HCEC 1CT (cell line): ENCODE measurements at places on chromosomes 2 and 18.

- DNase-seq, result peak; percentile 89
Observed at GRCh38 chr2:10283106-10284062, 19.3 kb upstream of the HPCAL1 start.

DNA sequence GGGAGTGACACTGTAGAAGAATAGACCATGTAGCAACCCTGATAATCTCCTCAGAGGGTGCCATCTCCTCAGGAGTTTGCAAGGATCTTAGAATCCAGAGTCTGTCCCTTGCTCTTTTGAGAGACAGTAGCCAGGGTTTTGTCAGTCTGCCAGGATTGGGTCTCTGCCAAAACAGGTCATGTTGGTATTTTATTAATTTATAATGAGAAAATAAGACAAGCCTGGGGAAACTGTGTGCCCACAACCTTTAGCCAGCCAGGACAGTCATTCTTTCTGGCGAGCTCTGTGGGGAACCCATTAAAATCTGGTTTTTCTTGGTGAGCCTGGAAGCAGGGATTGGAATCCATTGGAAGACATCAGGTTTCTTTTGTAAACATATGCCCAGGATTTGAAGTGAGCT is 78.6 kb downstream of the PTPRM start:
- no peak for DNase-seq

- no peak for DNase-seq
Observed at GRCh38 chr2:236015171-236015570, 153.0 kb downstream of the GBX2 start.

DNA sequence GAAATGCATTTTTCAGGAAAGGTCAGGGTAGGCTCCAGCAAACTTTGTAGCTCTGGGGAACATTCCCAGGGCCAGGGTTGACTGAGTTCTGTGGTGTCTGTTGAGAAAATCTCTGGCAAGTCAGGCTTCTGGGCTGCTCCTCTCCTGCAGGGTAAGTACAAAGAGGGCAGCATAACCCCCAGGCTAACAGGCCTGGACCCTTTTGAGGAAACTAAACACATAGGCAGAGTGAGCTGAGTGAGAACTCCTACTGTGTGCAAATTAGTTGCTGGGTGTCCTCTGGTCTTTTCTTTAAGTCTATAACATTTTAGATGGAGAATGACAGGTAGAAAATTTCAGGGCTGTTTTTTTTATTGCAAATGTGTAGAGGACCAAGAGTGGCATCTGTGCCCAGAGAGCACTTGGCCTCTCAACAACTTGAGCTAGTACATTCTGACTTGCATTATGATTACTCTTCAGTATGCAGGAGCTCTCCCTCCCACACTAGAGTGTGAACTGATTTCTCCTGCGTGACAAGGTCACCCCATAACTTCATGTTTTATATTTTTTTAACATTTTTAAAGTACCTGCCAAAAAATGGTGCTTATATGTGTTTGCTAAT is 49.9 kb downstream of the GPR39 start:
- DNase-seq, result no peak

GRCh38 chr2:129376426-129377077 is 602.9 kb upstream of the RAB6C start:
- DNase-seq, result no peak

GRCh38 chr2:217913436-217913835 is 89.4 kb downstream of the TNS1 start:
- DNase-seq, result no peak

- DNase-seq, result no peak
Observed at GRCh38 chr2:27914805-27915175, 24.3 kb downstream of the BABAM2 start.

DNA sequence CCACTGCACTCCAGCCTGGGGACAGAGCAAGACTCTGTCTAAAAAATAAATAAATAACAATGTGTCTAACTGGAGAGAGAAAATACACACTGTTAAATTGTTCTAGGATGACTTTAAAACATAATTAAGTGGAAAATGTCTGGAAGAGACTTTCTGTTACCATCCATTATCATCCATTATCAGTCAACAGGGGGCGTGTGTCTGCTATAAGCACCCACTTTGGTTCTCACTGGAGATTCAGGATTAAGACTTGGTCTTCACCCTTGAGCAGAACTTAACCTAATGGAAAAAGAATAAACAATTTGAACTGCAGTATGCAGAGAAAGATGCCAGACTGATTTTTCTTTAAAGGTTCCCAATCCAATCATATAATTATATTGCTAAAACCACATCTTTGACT is 999.8 kb upstream of the GYPC start:
- no peak for DNase-seq

GRCh38 chr2:203728321-203728720 is 21.9 kb downstream of the CD28 start:
- no peak for DNase-seq

- no peak for DNase-seq
Observed at GRCh38 chr2:25957743-25958142, 24.6 kb downstream of the KIF3C start.

GRCh38 chr2:111173338-111173737 is 52.6 kb downstream of the BCL2L11 start:
- no peak for DNase-seq

DNA sequence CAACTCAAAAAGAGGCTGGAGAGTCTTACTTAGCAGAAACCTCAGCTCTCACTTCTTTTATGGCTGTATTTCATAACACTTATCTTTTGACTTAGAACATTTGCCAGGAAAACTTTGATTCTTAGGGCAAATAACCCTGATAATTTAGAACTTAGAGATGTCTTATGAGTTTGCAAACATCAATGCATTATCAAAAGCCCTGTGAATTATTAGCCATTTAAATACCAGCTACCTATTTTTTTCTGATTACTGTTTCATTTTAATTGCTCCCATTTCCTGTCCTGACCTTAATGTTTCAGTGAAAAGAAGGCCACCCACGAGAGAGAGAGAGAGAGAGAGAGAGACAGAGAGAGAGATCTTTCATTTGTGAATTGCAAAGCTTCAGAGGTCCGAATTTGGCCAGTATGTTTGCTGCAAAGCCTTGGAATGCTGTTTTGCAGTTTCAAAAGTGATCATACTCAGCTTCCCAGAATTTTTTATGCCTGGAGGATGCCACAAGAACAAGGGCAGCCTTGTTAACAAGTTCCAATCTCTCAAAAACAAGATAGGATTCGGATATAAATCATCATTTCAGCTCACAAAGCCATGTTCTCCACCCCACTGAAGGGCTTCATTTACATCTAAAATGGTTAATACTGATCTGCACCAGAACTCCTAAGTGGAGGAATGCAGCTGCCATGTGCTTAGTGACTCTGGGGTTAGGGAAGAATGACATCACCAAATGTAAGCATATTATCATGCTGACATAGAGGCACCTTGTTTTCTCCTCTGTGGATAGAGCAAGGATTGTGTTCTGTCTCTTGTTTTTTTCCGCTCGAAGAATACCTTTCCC is 478.2 kb downstream of the ARHGAP15 start:
- DNase-seq, result peak; percentile 27

- DNase-seq, result no peak
Observed at GRCh38 chr2:229273006-229273722, 2.1 kb upstream of the PID1 start.

DNA sequence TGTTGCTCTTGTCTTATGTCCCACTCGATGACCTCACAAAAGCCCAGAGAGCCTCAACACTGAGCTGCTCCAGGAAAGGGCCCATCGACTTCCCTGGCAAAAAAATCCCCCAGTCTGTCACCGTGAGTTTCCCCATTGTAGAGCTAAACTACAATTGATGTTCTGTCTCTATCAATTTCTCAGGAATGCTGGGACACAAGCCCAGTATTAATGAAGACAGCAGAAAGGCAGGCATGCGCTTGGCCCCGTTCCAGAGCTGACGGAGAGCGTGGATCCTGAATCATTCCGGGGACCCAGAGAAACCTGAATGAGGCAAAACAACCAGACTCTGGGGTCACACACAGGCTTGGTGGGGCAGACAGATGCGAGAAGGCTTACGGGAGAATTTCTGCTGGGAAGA is 146.9 kb downstream of the TTC32 start:
- no peak for DNase-seq

- no peak for DNase-seq
Observed at GRCh38 chr18:35578481-35578880, 3.1 kb upstream of the GALNT1 start.

DNA sequence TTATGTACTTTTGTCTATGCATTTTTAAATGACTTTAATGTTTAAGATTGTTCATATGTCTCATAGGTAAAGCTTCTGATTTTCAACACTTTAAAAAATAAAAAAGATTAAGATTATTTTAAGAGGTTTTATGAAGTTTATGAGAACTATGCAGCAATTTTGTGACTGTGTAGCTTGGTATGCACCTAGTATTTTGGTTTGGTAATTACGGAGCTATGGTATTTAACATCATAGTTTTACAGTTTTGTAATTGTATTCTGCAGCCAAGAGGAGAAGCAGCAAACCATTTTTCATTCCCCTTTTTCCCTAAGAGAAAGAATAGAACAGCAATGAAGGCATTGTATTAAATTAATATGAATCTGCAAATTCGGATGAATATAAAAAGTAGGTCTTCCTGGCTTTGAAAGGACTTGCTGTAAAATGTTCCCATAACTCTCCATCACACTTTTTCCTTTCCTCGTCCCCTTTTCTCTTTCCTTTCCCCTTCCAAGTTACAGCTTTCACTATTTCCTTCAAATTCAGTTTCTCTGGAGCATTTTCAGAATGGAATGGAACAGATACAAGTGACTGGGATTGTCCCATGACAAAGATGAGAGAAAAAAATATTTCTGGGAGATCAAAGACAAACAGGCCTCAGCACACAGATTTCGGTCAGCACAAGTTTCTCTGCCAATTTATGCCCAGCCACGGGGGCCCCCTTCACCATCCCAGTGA is 26.1 kb upstream of the PIEZO2 start:
- DNase-seq, result peak; percentile 68

- DNase-seq, result no peak
Observed at GRCh38 chr2:231957913-231958763, 3.4 kb upstream of the DIS3L2 start.

DNA sequence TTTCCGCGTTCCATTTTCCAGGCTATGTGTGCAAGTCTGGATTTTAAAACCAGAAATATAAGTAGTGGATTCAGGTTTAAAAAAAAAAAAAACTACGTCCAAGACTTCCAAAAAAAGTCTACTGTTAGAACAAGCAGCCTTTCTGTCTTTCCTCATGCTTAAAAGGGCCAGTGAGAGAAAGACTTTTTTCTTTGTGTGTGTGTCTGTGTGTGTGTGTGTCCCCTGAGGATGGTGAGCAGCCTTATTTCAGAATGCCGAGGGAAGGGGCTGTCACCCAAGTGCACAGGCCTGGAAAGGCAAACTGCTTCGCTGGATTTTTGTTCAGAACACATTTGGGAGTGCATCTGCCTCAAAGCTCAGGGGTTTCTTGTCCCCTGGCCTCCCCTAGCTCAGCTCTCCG is 98.8 kb downstream of the ZBTB7C start:
- no peak for DNase-seq

DNA sequence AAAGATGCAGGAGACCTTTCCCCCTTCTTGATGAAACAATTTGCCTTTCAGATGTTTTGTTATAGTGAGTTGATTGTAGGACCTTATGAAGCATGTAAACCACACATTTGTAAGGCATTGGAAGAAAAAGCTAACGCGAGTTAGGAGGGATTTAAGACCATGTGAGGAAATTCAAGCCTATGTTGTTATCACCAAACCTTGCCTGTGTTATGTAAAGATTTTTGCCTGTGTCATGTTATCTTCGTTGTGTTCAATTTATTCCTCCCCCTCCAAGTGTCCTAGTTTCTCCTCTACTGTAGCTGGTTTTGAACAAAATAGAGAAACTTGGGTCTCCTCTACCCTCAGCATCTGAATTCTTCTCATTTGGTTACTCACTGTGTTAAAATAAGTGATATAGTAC is 173.0 kb downstream of the NEDD4L start:
- DNase-seq, result no peak

DNA sequence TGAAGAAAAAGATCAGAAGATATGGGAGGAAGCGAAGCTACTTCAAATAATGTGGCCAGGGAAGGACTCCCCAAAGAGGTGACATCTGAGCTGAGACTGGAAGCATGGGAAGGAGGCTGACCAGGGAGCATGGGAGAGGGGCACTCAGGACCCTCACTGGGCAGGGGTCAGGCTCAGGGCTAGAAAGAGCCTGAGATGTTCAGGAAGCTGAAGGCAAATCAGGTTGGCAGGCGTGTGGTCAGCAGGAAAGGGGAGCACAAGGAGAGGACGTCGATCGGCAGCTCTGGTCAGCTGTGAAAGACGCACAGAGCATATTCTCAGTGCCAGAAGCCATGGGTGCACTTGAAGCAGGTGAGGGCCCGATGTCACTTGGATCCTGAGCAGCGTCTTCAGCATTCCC is 38.2 kb upstream of the KLHL29 start:
- DNase-seq, result no peak

DNA sequence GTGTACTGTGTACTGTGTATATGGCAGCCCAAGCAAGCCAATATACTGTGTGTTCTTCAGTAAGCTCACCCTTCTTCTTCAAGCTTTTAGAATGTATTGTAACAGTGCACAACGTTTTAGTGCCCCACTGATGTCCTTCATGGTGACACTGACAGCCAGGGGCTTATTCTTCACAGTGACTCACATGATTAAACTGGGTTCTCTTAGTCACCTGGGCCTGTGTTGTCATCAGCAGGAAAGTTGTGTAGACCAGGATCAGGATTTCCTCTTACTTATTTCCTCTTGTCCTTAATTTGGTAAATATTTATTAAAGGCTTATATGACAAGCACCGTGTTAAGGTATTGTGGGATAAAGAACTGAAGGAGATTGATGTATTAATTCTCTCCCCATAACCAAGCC is 67.9 kb upstream of the THOC1 start:
- DNase-seq, result no peak

DNA sequence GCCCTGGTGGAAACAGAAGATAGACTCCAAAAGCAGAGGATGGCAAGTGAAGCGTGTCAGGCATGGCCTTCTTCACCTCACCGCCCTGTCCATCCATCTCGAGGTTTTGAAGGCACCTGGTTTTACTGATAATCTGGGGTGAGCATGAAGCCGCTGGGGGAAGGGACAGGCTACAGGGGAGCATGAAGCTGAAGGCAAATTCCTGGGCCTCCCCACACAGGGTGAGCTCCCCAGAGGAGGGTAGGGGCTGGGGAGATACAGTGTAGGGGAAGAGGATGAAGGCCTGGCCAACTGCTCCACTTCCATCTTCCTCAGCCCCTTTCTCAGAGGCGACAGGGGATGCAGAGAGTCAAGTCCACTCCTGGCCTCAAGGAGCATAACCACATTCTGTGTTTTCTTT is 228.3 kb upstream of the SMAD2 start:
- DNase-seq, result no peak

DNA sequence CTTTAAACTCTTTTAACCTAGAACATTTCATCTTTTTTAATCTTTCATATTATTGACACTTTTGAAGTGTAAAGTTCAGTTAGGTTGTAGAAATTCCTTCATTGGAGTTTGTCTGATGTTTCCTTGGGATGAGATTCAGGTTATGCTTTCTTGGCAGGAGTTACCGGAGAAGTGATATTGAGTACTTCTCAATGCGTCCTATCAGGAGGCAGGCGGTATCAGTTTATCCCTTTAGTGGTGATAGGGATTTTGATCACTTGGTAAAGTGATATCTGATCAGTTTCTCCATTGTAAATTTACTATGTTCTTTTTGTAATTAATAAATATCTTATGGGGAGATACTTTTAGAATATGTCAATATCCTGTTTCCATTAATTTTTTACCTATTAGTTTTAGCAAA is 78.4 kb downstream of the DTNB start:
- no peak for DNase-seq
